Activated T-helper 1 cell treated with Interleukin-2 at 50 U/mL for 16 hours (primary cell): ENCODE measurements at places on chromosomes 2 and 18.

DNA sequence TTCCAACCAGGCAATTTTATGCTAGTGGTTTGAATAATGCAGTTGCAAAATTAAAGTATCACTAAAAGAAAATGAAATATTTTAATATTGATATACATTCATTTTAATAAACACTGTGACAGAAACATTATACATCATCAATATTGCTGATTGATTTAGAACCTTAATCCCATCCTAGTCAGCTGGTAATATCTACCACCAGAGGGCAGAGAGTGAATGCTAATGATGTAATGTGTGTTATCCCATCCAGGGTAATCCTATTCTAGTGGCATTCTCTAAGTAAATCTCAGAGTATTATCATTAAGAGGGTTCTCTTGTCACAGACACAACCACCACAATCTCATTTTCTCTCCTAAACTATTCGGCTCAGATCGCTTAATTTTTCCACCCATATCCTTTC lies 477.4 kb downstream of the CPS1 start:
- no peak for DNase-seq

GRCh38 chr18:76491473-76491775 lies 3.6 kb downstream of the ZNF516 start:
- DNase-seq, result peak; percentile 49

DNA sequence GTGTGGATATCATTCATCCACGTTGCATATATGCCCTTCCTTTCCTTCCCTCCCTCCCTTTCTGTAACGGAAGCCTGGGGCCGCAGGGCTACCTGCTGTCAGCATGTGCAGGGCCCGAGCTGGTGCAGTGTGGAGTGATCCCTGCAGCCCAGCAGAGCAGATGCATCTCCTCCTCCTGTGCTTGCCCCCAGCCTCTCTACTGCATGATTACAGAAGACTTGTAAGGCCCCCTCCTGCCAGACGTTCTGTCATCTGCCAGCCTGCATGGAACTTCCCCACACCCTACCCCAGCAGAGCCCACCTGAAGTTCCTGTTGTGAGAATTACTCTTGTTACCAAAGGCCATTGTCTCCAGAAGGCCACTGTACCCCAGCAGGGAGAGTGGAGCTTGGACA lies 67.5 kb upstream of the FOSL2 start:
- no peak for DNase-seq

- no peak for DNase-seq
Measured at GRCh38 chr2:215644233-215644897, 208.5 kb upstream of the FN1 start.

DNA sequence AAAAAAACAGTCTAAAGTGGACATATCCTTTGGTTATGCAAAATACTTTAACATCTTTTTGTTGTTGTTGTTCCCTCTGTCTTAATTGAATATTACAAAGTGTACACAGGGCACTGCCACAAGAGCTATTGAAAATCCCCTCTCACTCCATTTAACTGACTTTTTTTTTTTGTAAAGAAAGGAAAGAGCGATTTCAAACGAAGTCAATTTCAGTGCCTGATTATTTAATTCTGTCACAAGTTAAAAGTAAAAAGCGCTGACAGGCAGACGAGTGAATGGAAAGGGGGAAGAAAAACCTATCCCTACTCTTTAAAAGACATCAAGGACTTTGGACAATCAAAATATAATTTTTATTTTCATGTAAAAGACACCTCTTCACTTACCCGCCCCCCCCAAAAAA lies 1.9 kb downstream of the FIGN start:
- DNase-seq, result no peak

DNA sequence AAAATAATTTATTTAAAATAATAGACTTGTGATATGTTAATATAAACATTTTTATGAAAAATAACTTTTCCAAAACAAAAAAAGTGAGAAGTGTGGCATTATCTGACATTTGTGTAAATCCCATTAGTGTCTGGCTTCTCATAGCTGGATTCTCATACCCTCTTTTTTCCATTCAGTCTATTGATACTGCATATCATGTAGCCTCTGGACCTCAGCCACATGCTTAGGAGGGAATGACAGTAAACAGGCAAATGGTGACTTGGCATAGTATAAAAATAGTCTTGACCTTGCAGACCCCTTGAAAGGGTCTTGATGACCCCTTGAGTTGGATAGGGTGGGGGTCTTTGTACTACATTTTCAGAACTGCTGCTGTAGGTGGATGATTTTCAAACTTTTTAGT lies 29.2 kb downstream of the GALNT1 start:
- DNase-seq, result no peak

DNA sequence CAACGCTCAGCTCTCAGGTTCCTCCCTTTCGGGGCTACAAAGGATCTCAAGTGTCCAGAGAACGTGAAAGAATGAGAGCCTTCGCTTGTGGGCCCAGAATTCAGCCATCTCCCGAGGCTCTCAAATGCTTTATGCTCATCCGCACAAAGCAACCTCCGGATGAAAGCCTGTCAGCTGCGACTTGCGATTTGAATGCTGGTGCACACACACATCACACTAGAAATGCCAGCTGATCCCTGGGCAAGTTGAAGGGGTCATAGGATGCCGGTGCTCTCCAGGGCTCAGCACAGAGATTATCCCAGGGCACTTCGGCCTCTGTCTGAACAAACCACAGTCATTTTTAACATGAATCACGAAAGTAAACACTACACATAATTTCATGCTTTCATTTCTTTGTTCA lies 141.8 kb upstream of the MYT1L start:
- no peak for DNase-seq

GRCh38 chr18:10537765-10538164 lies 11.9 kb downstream of the NAPG start:
- DNase-seq, result no peak

DNA sequence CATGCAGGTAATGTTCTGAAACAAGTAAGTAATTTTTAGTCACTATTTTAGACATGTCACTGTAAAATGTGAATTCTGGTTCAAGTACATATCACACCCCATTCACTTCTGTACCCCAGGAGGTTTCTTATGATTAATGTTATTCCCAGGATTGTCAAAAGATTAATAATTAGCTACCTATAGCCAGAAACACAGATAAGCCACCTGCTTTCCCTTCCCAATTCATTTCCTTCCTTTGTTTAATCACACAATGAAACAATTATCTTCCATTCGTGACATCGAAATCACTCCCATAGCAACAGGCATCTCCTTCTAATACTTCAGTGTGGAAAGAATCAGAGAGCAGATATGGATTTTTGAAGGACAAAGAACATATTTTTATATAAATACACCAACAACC lies 1650.3 kb upstream of the CELF4 start:
- DNase-seq, result no peak

- DNase-seq, result no peak
Measured at GRCh38 chr18:49189772-49190171, 239.0 kb upstream of the SMAD7 start.

GRCh38 chr2:101868525-101868924 lies 123.2 kb upstream of the IL1R2 start:
- no peak for DNase-seq

GRCh38 chr2:237307474-237307873 lies 106.5 kb downstream of the COL6A3 start:
- DNase-seq, result no peak

DNA sequence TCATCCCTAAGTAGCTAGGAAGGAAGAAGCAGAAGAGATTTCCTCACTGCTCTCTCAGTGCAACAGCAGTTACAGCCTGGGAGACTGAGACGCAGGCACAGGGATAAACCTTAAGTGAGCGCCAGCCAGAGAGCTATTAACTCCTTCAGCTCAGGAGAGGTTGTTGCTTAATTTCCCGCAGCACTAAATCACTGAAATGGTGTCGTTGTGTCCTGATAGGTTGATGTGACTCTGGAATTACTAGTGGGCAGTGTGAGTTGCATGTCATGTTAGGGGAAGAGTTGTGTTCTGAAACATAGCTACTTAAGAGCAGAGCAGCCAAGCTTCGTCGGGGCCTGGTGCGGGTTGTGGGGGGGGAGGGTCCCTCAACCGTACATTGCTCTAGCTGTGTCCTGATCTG lies 225.8 kb downstream of the NAPG start:
- DNase-seq, result no peak

- DNase-seq, result no peak
Measured at GRCh38 chr2:144268036-144268678, 251.8 kb downstream of the ZEB2 start.

GRCh38 chr18:32441533-32441932 lies 29.1 kb downstream of the GAREM1 start:
- DNase-seq, result no peak
